ENCODE measurements at places on chromosomes 1 and 21. TPM values are rescaled to one million over a fixed set of nuclear protein-coding genes. Genes with fewer than 3 reads are reported as not detected.

DNA sequence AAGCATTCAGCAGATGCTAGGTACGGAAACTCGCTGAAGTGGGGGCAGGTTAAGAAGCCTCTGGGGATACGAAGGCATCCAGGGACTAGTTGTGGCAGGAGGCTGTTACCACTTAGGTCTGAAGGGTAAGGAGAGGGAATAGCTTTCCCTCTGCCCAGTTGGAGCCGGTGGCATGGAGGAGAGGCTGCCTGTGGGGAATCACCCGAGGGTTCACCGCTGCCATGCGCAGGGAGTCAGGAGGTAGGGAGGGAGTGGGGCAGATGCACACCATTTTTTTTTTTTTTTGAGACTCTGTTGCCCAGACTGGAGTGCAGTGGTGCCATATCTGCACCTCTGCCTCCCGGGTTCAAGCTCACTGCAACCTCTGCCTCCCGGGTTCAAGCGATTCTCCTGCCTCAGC lies 6.1 kb downstream of the PCSK9 start:
- H3K27me3 ChIP-seq = peaks cover 4% of the 10 kb centered on the region
- no peaks in the 10 kb centered on the region for H3K4me1 ChIP-seq
- no peak overlapping the region for H3K4me3 ChIP-seq
- no peak overlapping the region for H3K27ac ChIP-seq

- peaks cover 16% of the 10 kb centered on the region for H3K4me1 ChIP-seq
- DNase-seq = no peak
- no peaks in the 10 kb centered on the region for H3K36me3 ChIP-seq
- H3K4me3 ChIP-seq = peak overlapping the region; percentile 43
- no peaks in the 10 kb centered on the region for H3K27me3 ChIP-seq
These were observed 173.4 kb downstream of the TOMM20 start for GRCh38 chr1:234955107-234955731.

- no peaks in the 10 kb centered on the region for H3K36me3 ChIP-seq
- no peak for DNase-seq
- H3K4me1 ChIP-seq = no peaks in the 10 kb centered on the region
These were observed 5.9 kb downstream of the RHEX start for GRCh38 chr1:206058927-206059292.

- H3K4me3 ChIP-seq = peak overlapping the region; percentile 55
- peaks cover 9% of the 10 kb centered on the region for H3K27me3 ChIP-seq
- H3K27ac ChIP-seq = no peak overlapping the region
- H3K36me3 ChIP-seq = no peaks in the 10 kb centered on the region
- DNase-seq = no peak
These were observed 2.1 kb downstream of the POU3F1 start for GRCh38 chr1:38044221-38045215.

DNA sequence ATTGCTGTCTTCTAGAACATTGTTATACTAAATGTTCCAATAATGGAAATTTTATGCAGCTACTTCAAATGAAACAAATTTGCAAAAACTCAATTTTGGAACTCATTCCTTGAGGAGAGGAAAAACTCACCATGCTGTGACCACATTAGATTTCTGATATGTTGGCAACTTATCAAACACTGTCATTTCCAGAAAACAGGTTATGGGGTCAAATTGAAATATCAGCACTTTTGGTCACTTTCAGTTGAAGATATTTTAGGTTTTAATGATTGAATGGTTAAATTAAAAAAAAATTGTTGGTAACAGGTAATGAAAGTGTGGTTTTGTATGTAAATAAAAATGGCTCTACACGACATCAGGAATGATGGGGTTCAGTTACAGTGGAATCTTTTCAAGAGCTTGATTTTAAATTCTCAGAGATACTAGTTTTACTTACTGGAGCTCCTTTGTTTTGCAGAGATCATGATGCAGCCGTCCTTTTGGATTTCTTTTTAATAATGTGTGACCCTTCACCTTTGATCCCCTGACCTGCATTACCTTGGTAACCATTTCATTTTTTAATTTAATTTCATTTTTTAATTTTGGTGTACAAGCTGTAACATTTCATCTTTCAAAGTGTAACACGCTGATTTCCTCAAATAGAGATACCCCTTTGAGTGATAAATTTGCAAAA lies 86.2 kb downstream of the CAMTA1 start:
- peaks cover 10% of the 10 kb centered on the region for H3K4me1 ChIP-seq
- H3K36me3 ChIP-seq = peaks cover 9% of the 10 kb centered on the region
- no peak overlapping the region for H3K27ac ChIP-seq
- no peaks in the 10 kb centered on the region for H3K27me3 ChIP-seq
- DNase-seq = no peak
- no peak overlapping the region for H3K4me3 ChIP-seq

GRCh38 chr1:196466654-196467053 lies 141.6 kb downstream of the KCNT2 start:
- H3K27me3 ChIP-seq = no peaks in the 10 kb centered on the region
- no peaks in the 10 kb centered on the region for H3K36me3 ChIP-seq
- H3K4me1 ChIP-seq = no peaks in the 10 kb centered on the region
- DNase-seq = no peak
- no peak overlapping the region for H3K4me3 ChIP-seq

NRDC gene
- total RNA-seq = 143 TPM

DNA sequence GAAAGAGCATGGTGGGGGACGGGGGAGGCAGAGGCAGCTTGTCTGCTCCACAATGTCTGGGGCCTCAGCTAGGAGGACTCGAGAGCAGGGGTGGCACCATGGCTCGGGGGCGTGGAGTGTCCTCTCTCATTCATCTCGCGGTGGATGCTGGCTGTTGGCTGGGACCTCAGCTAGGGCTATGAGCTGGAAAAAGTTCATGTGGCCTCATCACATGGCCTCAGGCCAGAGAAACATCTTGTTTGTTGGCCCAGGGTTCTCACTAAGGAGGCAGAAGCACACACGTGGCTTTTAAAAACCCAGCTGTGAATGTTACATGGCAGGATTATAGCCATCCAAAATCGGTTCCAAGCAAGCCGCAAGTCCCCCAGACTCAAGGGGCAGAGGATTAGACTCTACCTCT lies 6.2 kb upstream of the CENPS start:
- H3K27me3 ChIP-seq = no peaks in the 10 kb centered on the region
- DNase-seq = no peak
- H3K27ac ChIP-seq = no peak overlapping the region
- peaks cover 12% of the 10 kb centered on the region for H3K36me3 ChIP-seq
- H3K4me3 ChIP-seq = no peak overlapping the region
- H3K4me1 ChIP-seq = no peaks in the 10 kb centered on the region

DNA sequence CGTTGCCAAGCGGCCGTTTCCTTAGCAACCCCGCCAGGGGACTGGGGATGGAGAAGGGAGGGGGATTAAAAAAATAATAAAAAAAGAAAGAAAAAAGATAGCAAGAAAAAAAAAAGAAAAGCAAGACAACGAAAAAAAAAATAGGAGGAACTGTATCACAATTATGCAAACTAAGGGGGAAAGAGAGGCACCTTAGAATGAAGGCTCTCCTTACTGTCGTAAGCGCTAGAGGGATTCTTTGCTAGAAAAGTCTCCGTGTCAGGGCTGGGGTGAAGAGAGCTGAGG lies 625 bp upstream of the NEGR1 start:
- no peaks in the 10 kb centered on the region for H3K4me1 ChIP-seq
- H3K27ac ChIP-seq = no peak overlapping the region
- H3K4me3 ChIP-seq = peak overlapping the region; percentile 50
- no peak for DNase-seq
- peaks cover 16% of the 10 kb centered on the region for H3K27me3 ChIP-seq
- H3K36me3 ChIP-seq = no peaks in the 10 kb centered on the region

- H3K36me3 ChIP-seq = no peaks in the 10 kb centered on the region
- H3K4me3 ChIP-seq = no peak overlapping the region
- peaks cover 13% of the 10 kb centered on the region for H3K4me1 ChIP-seq
- peaks cover 6% of the 10 kb centered on the region for H3K27me3 ChIP-seq
These were observed 267.8 kb downstream of the FOXD2 start for GRCh38 chr1:47705517-47706130.

UBASH3A gene
- 56.0 TPM for total RNA-seq

GRCh38 chr1:17907999-17908398 lies 152.9 kb downstream of the ACTL8 start:
- no peak overlapping the region for H3K27ac ChIP-seq
- no peaks in the 10 kb centered on the region for H3K27me3 ChIP-seq
- H3K36me3 ChIP-seq = no peaks in the 10 kb centered on the region
- DNase-seq = no peak
